Transverse colon (tissue), 4 donors: ENCODE measurements at places on chromosomes 13 and 19.

DNA sequence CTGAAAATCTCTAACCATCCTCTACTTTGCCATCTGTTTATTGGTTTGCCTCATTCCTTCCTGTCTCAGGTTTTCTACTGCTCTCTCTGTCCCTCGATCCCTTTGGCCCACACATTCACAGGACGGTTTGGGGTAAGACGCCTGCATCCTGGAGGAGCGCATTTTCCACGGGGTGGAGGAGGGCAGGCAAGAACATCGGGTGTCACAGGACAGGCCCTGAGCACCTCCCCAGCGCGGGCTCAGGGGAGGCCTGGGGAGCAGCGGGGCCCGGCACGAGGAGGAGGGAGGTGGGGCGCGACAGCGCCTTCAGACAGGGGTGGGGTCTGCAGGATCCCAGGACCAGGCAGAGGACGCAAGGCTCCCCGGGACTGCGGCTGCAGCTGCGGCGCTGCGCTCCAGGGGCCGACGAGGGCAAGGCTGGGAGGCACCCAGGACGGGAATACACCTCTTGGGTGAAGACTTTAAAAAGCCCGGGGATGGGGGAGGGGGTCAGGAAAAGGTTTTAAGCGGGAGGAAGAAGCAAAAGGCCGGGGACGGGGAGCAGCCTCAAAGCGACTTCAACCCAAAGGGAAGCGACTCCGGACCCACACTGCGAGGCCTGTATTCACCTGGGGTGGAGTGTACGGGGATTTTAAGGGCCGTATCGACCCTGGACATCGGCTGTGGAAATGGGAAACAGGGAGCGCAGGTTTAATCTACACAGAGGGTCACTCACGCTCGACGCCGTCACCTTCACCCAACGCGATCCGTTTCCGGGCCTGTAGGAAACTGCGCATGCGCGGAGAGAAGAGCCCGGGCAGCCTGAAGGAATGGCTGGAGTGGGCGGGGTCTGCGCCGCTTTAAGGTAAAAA is at the start of gene ZNF415:
ZNF415 (minus strand) TSS at position 770 of the 851 bp plus-strand sequence. CDS start 10,234 bp downstream, outside the sequence.
- peak within 1 kb of the TSS; percentile 80 for H3K27ac ChIP-seq
- DNase-seq: peak; percentile 79
- no peaks in the 10 kb centered on the region for H3K36me3 ChIP-seq
- peaks cover 18% of the 10 kb centered on the region for H3K4me1 ChIP-seq

DNA sequence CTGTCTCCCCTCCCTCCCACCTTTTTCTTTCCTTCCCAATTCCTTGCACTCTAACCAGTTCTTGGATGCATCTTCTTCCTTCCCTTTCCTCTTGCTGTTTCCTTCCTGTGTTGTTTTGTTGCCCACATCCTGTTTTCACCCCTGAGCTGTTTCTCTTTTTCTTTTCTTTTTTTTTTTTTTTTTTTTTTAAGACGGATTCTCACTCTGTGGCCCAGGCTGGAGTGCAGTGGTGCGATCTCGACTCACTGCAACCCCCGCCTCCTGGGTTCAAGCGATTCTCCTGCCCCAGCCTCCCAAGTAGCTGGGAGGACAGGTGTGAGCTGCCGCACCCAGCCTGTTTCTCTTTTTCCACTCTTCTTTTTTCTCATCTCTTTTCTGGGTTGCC is 6.9 kb downstream of the MYADM start:
- peaks cover 4% of the 10 kb centered on the region for H3K27me3 ChIP-seq
- H3K36me3 ChIP-seq: peaks cover 13% of the 10 kb centered on the region
- H3K27ac ChIP-seq: no peak overlapping the region
- no peak overlapping the region for H3K4me3 ChIP-seq
- no peak for DNase-seq

GRCh38 chr19:47152632-47153031 is 22.0 kb downstream of the SAE1 start:
- H3K4me1 ChIP-seq: peaks cover 72% of the 10 kb centered on the region
- peaks cover 18% of the 10 kb centered on the region for H3K36me3 ChIP-seq
- H3K27ac ChIP-seq: peak overlapping the region; percentile 88
- no peak overlapping the region for H3K4me3 ChIP-seq
- no peak for DNase-seq

DNA sequence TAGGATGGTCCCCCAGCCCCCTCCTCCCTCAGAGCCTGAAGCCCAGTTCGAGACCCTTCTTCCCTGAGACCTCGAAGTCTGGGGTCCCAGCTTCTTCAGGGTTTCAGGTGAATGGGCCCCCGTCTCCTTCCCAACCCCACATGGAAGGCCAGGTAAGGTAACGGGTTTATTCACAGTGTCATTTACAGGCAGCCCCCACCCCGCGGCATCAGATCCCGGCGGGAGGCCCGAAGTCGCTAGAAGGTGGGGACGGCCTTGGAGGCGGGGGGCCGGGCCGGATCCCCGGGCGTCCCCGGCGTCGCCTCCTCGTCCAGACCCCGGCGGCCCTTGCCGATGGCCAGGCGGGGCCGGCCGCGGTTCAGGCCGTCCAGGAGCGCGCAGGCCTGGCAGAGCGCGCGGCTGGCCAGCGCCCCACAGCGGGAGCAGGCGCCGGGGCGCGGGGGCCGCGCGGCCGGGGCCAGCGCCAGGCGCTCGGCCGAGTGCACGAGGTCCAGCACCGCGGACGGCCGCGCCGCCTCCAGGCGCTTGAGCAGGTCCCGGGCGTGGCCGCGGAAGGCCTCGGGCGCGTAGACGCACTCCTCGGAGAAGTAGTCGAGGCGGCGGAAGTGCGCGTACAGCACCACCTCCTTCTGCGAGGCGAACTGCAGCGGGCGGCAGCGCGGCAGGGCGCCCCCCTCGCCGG is 9.7 kb downstream of the CTU1 start:
- no peaks in the 10 kb centered on the region for H3K27me3 ChIP-seq
- no peaks in the 10 kb centered on the region for H3K36me3 ChIP-seq
- H3K4me1 ChIP-seq: no peaks in the 10 kb centered on the region
- peak overlapping the region; percentile 31 for H3K27ac ChIP-seq
- no peak overlapping the region for H3K4me3 ChIP-seq

GRCh38 chr13:31956980-31957644 is 74.5 kb upstream of the FRY start:
- no peaks in the 10 kb centered on the region for H3K27me3 ChIP-seq
- no peaks in the 10 kb centered on the region for H3K4me1 ChIP-seq
- no peak overlapping the region for H3K4me3 ChIP-seq
- DNase-seq: no peak
- H3K27ac ChIP-seq: no peak overlapping the region

DNA sequence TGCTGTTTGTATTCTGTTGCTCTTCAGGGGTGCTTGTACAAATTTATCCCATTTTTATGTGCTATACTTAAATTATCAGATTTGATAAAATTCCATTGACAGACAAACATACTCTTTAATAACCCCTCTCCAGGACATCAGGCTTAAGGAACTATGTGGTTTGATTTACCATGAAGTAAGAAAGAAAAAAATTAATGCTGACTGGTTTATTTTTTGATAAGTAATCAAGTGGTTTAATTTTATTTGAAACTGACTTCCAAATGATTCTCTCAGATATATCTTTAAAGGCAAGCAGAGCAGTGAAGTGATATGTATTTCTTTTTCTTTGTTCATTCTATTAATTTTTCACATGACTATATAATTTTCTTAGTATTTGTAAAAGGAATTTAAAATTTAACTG is 1168.1 kb downstream of the OLFM4 start:
- H3K4me1 ChIP-seq: no peaks in the 10 kb centered on the region
- H3K27me3 ChIP-seq: no peaks in the 10 kb centered on the region

DNA sequence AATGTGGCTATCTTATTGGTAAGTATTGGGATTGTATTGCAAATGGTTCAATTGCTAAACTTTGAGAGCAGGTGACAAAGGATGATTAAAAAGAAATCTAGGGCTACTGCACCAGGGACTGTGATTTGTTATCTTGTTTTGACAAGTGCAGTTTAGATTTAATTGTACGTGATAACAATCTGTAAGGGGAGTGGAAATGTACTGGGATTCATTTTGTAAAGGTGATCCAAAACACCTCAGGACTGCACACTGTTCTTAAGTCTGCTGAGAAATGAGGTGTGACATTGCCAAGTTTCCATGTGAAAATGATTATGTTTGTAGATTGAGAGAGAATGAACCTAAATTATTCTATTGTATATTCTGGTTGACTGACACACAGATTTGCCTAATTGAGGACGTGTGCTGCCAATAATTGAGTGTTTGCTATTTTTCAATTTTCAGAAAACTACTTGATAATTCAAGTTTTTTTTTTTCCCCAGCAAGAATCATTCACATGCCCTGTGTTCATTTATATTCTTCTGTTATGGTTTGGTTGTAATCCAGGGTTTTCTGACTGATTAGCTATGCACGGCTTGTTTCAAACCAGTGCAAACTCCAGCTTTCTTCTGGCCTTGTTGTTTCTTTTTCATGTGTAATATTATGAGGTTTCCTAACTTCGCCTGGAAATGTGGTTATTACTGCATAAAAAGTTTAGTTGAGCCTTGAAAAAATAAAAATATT is 308.0 kb downstream of the OLFM4 start:
- no peaks in the 10 kb centered on the region for H3K4me1 ChIP-seq
- H3K36me3 ChIP-seq: no peaks in the 10 kb centered on the region
- H3K4me3 ChIP-seq: no peak overlapping the region
- no peaks in the 10 kb centered on the region for H3K27me3 ChIP-seq
- no peak for DNase-seq

DNA sequence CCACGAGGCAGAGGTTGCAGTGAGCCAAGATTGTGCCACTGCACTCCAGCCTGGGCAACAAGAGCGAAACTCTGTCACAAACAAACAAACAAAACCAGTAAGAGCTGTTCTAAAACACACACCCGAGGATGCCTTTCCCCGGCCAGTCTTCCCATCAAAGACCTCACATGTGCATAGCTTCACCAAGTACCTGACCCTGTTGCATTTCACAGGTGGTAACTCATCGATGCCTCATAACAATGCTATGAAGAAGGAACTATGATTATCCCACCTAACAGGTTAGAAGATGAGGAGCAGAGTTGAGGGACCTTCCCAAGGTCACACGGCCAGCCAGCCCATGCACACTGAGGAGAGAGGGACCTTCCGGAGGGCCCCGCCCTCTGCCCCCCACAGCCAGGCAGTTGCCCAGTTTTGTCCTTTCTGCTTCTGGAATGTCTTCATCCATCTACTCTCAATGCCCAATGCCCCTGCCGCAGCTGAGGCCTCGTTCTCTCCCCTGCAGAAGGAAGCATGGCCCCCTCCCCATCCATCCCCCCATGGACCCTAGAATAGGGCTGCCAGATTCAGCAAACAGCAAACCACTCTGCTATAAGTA is 16.8 kb upstream of the LENG8 start:
- H3K4me1 ChIP-seq: peaks cover 13% of the 10 kb centered on the region
- no peaks in the 10 kb centered on the region for H3K36me3 ChIP-seq
- no peak for DNase-seq
- no peak overlapping the region for H3K4me3 ChIP-seq
- H3K27me3 ChIP-seq: peaks cover 49% of the 10 kb centered on the region
- no peak overlapping the region for H3K27ac ChIP-seq
